ENCODE measurements at places on chromosomes 16 and 17. TPM values are rescaled to one million over a fixed set of nuclear protein-coding genes. Genes with fewer than 3 reads are reported as not detected.

- peak; percentile 67 for DNase-seq
Measured at GRCh38 chr17:71900621-71901229, 220.1 kb upstream of the SOX9 start.

GRCh38 chr16:11650641-11651591, 17.3 kb upstream of the SNN start:
- no peak for DNase-seq

- DNase-seq = no peak
Measured at GRCh38 chr16:324451-325334, 27.8 kb downstream of the AXIN1 start.

DNA sequence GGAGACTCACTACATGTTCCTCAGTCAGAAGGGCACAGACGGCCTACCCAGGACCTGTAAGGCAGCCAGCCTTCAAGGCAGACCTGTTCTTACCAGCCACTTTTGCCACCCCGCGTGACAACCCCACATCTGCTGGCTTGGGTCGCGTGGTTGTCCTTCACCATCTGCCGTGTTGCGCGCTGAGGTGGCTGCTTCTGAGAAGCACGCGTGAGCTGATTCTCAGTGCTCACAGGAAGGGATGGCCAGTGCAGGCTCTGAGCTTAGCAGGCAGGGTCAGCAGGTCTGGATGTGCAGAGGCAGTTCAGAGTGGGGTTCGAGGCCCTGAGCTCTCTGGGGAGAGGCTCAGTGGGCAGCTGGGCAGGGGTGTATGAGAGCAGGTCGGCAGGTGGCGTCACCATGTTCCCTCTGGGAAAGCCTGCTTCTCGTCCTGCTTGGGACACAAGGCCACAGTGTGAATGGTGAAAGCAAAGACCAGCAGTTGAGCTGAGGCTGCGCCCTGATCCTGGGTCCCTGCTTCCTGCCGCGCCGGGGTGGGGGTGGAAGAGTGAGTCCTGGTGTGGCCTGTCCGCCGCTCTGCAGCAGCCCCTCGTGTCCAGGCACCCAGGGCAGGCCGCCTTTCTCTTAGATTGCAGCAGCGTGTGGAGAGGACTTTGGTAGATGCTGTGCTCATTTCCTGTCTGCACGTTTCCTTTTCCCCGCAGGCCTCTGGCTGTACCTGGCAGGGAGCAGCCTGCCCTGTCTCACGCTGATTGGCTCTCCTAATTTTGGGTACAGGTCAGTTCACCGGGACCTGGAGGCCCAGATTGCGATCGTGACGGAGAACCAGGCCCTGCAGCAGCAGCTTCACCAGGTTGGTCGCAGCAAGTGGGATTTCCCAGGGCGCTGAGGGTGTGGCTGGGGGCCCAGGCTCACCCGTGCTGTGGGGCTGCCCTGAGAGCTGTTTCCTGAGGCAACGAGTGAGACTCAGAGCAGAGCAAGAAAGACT, 36.0 kb downstream of the PGS1 start:
- DNase-seq = no peak

DNA sequence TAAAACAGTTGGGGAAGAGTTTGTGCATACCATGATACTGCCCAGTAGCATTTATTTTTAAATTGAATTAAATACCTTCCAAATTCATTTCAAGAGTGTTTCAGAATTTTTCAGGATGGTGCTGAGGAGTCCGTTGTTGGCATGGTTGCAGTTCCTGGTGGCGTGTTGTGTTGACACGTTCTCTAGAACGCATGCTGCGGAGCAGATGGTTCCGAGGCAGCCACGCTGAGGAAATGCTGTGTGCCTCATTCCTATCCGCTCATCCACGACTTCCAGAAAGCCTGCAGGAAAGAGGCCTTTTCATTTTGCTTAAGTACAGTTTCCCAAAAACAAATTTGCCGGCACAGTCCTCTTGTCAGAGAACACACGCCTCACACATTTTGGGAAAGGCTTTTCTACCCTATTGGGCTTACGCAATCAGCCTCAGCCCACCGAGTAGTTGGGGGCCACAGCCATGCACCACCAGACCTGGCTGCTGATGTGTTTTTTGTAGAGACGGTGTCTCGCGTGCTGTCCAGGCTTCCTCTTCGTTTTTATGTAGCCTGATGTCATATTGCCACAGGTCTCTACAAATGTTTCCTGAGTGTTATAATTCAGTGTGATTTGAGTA, 32.1 kb upstream of the IL17C start:
- DNase-seq = no peak

DNA sequence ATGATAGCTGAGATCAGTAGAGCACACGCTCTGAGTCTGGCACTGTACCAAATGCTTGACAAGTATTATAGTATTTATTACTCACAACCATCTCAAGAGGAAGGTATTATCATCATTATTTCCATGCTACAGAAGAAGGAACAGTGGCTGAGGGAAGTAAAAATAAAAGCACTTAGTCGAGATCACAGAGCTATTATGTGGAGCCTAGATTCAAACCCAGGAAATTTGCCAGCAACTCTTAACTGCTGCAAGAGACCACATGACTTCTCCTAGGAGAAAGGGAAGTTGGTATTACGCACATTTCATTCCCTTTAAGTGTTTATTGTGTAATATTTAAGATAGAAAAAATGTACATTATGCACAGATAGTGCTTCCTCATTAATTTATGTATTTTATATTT, 1.0 kb upstream of the RHOT1 start:
- DNase-seq = peak; percentile 96

GRCh38 chr17:47937941-47938340, 3.4 kb upstream of the PNPO start:
- DNase-seq = no peak

DNA sequence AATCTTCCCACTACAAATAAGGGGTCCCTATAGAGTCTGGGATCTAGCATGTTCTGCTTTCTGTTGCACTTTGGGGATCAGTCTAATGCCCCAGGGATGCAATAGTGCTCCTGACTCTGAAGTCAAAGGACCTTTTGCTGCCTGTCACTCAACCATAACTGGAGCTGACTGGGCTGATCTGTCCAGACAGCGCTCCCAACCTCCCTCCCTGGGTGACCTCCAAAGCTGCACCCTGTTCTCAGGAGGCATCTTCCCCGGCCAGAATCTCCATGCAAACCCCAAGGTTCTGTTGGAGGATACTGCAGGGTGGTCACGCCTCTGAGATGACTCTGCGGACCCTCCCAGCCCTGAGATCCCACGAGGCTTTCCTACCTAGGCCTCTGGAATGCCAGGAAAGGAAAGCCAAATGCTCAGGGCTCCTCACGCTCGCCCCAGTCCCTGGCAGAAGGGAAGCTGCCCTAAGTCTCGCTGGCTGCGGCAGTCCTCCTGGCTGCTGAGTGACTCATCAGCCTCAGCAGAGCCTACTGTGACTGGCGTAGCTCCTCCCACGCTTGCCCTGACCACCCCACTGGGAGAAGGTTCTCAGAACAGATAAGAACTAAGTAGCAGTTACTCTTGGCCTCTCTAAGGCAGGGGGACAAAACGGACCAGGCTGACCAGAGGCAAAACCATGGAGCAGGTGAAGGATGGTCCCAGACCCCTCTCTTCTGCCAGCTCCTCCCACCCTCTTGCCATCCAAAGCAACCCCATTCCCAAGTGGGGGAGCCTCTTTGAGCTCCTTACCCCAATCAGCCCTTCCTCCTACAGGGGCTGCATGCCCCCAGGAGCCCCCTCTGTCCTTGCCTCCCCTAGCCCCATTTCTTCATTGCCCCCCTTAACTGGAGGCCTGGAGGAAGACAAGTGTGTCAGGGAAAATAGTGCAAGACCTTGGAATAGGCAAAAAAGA, 124.1 kb upstream of the TNRC6C start:
- DNase-seq = peak; percentile 98

DNA sequence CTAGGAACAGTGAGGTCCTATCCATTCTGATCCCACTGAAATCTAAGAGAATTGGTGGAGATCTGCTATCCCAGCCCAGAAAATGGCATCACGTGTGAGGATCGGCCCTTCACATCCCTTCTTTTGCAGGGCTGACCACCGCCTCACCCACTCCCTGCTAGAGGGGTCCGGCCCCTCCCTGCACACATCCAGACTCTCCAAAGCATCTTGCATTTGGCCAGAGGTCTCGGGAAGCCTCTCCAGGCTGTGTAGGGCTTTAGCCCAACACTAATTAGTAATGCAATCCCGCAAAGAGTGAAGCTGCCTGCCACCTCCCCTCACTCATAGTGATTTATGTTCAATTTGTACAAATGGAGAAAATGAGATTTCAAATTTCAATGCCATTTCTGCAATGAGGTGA, 434.4 kb upstream of the ZFHX3 start:
- no peak for DNase-seq

DNA sequence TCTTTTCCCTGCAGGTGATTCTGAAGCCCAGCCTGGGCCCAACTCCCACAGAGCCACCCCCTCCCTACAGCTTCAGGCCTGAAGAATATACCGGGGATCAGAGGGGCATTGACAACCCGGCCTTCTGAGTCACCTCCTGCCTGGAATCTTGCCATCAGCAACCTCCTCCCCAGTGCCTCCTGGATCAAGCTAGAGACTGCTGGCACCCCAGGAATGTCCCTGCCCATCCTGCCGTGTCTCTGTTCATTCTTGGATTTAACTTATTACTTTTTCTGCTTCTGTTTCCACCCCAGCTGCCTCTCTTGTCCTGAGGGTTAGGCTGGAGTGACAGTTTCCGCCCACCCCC, 4.9 kb downstream of the TMEM92 start:
- DNase-seq = peak; percentile 52

- DNase-seq = peak; percentile 26
Measured at GRCh38 chr17:45063198-45063597, 2.1 kb downstream of the NMT1 start.

DNA sequence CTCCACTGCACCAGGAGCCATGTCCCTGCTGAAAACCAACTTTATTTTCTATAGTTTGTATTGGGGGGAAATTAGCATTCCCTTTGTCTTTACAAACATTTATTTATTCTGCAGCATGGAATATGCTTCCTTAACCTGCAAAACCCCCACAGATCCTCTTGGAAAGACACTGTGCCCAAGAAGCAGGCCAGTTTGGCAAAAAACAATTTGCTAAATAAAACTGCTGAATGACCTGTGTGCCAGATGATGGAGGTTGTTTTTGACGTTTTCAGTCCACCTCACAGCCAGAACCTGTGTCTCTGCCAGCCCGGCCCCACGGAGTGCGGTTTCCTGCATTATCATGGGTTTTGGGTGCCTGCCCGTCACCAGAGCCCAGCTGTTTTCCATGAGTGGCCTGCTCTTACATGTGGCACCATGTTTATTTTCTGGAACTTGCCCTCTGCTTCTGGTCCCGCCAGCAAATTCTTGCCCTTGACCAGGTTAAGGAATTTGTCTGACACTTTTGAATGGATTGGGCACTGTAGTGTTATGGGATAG, 26.4 kb downstream of the ORC6 start:
- no peak for DNase-seq

DNA sequence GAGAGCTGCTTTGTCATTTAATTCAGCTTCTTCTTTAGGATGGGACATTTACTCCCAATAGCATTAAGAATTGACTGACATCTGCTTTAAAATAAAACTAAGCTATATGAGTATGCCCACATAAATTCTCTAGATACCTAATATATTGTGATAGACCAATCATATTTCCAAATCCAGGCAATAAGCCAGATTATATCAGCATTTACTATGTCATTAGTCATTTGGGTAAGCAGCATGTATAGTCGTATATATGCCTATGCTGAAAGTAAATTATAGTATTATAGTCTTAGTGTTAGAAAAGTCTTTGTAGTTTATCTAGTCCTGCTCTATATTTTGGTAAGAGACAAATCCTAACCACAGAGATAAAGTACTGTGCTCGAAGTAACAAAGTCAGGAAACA, 958.1 kb downstream of the KCNJ2 start:
- DNase-seq = no peak

SLC38A8 gene
- not detected for total RNA-seq

CACNA1G gene
- 0.97 TPM for total RNA-seq

RAB40C gene
- total RNA-seq = 18.8 TPM

GPR139 gene
- not detected for total RNA-seq

NPIPB6 gene
- total RNA-seq = 0.32 TPM

HBQ1 gene
- total RNA-seq = not detected

CACNG1 gene
- total RNA-seq = not detected
